ENCODE measurements at places on chromosomes 1 and 21.

DNA sequence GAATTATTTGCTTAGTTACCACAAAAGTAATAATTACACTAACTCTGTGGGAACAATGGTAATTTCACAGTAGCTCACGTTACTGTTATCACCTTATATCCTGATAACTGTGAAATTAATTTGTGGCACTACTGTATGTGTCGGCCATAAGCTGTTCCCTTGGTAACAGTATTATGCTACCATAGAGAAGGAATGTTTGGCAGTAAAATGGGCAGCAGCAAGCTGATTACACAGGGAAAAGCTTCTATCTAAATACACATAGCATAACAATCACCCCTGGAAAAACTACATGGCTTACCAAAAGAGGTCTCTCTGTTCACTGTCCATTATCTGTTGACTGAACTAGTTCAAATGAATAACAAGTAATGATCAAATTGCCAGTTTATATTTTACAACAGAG is 124.1 kb downstream of the DPYD start:
- peak; percentile 42 for DNase-seq

GRCh38 chr1:248805876-248806275 is 19.8 kb downstream of the SH3BP5L start:
- no peak for DNase-seq

DNA sequence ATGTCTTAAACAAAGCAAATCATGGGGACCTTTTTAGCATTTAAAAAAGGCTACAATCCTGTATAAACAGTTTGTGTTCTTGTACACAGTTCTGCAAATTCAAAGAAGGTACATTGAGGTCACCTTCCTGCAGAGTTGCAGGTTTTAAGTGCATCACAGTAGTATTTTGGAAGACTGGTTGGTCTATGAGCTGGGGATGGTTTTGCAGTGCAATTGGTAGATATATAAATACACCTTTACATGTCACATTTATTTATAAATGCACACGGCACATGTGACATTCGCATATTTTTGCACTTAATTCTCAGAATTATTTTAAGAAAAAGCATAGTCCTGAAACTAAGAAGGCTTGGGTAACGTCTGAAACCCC is 599 bp upstream of the ITPKB start:
- DNase-seq = no peak

GRCh38 chr1:77322061-77322900 is 40.5 kb downstream of the AK5 start:
- DNase-seq = no peak

DNA sequence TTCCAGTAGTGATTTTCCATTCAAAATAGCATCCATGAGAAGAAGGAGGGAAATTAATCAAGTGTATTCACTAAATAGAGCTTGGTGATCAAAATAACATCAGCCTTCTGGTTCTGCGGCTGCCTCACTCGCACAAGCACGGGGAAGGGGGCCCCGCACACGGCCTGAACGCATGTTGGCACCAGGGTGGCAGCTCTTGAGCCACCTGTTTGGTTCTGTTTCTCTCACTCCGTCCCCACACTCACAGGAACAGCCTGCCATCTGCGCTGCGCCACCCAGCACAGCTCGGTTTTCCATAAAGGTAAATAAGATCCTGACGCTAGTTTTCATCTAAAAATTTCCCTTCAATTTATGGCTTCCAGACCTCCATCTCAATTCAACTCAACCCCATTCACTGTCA is 49.4 kb downstream of the TIAM1 start:
- DNase-seq = no peak

DNA sequence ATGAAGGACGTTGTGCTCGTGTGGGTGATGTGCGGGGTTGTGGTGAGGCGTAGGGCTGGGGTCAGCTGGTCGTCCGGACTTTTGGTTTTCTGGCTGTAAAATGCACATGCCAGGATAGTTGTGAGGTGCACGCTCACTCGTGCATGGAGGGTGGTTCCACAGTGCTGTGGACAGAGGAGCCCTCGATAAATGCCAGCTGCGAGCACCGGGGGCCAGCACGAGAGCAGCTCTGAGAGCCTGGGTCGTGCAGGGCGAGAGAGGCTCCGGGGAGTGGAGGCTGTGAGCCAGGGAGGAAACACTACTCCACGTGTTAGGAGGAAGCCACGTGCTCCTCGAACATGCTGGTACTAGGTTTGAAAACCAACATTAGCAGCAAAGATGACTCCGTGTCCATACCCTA is 39.4 kb downstream of the COL18A1 start:
- no peak for DNase-seq

DNA sequence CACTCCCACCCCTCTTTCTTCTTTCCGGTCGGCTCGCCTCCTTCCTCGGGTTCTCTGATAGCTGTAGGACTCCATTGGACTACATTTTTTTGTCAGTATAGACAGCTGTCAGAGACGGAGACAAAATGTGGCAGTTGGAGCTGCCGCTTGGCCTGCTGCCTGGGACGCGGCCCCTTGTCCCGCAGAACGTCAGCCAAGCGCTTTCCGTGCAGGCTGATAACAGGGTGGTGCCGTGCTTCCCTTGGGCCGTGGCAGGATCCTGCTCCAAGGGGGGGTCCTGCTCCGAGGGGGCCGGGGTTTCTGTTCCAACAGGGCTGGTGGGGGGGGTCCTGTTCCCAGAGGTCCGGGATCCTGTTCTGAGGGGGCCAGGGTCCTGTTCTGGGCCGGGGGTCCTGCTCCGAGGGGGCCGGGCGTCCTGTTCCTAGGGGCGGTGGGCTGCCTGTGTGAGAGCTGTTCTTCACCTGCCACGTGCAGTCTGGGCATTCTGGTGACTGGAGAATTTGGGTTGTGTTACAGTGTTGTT is 4.9 kb downstream of the SKI start:
- no peak for DNase-seq

DNA sequence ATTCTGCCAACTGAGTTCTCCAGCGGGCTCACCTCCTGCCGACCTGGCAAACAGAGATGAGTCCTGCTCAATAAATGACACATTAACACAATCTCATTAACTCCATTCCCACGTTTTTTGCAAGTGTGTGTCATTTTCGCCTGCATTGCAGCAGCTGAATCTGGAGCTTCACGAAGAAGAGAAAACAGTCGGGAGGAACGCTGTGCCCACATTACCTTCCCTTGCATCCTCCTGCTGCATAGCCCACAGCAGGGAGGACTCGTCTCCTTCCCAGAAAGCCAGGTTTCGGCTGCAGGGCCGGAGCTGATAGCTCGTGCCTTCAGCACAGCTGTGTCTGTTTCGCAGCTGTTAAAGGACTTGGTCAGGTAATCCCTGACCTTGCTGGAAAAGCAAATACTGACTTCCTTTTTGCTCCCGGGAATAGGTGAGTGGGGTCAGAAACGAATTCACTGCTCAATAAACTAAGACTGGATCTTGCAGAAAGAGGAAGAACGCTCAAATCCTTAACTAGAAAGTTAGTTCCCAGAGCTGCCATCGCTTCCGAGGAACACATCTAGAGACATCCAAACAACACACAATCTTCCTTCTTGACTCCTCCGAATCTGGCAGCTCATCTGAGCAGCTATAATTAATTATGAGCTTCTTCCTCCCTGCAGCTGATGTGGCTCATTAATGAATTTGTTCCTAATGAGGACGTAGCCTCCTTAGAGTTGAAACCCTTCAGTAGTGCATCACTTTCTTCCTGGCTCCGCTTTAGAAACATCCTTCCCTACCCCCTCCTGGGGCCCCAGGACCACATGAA is 33.0 kb downstream of the KANK4 start:
- no peak for DNase-seq

- DNase-seq = no peak
These were observed 287.5 kb downstream of the LRRIQ3 start for GRCh38 chr1:73910466-73910865.

DNA sequence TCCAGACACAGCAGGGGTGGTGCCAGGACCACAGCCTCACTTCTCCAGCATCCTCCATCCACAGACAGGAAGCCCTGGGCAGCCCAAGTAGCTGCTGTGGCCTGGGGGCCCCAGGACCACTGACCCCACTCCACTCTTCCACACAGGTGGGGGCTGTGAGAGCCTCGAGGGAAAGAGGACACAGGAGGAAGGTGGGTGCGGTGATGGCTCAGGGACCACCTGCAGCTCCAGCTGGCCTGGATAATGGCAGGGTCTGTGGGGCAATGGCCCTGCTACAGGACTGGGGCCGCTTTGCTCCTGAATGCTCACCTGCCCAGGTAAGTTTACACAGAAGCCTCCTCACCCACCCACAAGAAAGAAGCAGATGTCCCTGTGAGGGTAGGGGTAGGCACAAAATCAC is 18.3 kb upstream of the PRSS38 start:
- no peak for DNase-seq

DNA sequence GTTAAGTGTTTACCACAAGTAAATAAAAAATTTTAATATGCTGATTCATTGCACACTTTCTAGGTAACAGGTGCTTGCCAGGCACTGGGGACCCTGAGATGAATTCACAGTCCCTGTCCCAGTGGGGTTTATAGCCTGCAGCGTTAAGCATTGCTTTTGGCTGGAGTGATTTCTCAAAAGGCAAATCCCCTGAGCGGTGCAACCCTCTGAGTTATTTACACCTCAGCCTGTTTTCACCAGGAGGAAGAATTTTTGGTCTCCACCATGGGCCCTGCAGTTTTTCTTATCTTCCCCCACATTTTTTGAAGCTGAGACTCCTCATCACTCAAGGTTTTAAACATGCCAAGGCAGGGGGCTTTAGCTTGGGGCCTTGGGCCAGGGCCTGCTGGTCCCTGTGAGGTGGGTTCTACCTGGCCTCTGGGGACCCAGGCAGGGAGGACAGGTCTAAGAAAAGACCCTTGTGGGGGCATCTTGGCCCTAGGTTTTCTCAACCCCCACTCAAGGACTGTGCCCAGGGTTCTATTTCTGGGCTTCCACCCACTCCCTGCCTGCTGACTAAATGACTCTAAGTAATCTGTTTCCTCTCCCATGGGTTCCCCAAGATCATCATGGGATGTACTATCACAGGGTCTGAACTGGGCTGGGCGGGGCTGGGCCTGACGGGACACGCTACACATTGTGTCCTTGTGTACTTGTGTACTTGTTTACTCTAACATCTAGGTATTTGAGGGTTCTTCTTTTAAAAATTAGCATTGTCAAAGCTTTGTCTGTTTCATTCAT is 10.2 kb upstream of the CHIT1 start:
- no peak for DNase-seq

DNA sequence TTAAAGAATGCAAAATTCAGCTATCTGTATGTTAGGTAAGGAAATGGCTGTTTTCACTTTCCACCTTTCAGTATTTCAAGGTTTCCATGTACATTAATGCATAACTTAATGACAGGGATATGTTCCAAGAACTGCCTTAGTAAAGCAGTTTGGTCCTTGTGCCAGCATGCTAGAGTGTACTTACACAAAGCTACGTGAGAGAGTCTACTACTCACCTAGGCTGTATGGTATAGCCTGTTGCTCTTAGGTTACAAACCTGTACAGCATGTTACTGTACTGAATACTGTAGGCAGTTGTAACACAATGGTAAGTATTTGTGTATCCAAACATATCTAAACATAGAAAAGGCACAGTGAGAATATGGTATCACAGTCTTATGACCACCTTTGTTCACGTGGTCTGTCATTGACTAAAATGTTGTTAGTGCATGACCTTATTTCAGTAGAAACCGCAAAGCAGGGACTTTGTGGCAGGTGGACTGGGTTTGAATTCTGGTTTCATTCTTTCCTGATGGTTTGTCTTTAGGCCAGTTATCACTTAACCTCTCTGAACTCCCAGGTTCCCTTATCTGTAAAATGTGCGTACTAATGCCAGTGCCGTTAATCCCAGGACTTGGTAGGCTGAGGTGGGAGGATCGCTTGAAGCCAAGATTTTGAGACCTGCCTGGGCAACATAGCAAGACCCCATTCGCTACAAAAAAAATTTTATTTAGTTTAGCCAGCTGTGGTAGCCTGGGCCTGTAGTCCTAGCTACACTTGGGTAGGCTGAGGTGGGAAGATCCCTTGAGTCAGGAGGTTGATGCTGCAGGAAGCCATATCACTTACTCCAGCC is 4.9 kb downstream of the SMYD2 start:
- DNase-seq = peak; percentile 4

DNA sequence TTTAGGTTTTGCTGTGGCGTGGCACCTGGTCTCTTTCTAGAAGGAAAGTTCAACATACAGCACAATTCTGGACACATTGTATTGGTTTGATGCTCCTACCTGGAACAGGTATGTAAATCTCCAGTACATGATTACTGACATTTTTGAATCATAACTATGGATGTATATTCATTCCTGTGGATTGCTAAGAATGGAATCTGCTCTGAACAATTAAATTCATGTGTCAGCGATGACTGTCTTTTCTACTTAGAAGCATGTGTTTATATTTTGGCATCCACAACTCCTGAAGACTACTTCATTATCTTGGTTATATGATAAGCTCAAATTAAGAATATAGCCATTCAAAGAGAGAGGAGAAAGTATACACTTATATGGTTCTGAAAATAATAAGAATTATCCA is 291.8 kb downstream of the CHRM3 start:
- DNase-seq = no peak

GRCh38 chr1:207972337-207972736 is 61.4 kb upstream of the CD34 start:
- no peak for DNase-seq

DNA sequence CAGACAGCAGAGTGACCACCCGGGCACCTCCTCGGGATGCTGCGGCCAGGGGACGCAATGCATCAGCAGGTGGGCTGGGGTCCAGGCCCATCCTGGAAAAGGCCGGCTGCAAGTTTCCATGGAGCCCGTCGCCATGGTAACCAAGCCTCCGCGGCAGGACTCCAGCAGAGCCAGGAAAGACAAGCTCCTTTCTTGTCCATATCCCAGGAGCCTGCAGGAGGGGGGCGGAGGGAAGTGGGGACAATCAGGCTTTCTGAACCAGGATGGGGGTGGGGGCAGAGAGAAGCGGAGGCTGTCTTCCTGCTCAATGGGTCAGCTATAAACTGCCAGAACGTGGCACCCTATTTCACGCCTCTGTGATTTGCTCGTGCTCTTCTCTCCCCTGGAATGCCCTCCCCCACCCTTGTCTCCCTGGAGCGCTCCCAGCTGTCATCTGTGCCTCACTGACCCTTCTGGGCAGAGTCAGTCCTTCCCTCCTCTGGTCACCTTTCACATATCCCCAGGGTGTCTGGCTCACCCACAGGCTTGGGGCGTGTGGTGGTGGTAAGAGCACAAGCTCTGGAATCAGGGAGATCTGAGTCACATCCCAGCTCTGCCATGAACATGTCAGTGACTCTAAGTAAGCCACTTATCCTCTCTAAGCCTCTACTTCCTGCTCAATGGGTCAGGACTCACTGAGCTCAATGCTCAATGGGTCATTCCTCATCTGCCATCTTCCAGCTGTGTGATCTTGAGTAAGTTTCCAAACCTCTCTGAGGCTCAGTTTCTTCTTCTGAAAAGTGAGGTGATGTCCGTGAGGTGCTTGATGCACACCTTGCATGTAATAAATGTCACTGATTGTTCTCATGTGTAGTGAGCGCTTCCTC is 58.9 kb upstream of the LAPTM5 start:
- peak; percentile 27 for DNase-seq
